ENCODE measurements at places on chromosomes 7 and 10. TPM values are rescaled to one million over a fixed set of nuclear protein-coding genes. Genes with fewer than 3 reads are reported as not detected.

Gene ATRNL1
- total RNA-seq: 6.4 TPM

GRCh38 chr10:90462749-90463470 lies 394.9 kb downstream of the HTR7 start:
- no peaks in the 10 kb centered on the region for H3K36me3 ChIP-seq
- H3K4me1 ChIP-seq: no peaks in the 10 kb centered on the region
- no peak overlapping the region for H3K27ac ChIP-seq
- H3K27me3 ChIP-seq: no peaks in the 10 kb centered on the region

Gene CNTNAP2
- total RNA-seq: 7.8 TPM

DNA sequence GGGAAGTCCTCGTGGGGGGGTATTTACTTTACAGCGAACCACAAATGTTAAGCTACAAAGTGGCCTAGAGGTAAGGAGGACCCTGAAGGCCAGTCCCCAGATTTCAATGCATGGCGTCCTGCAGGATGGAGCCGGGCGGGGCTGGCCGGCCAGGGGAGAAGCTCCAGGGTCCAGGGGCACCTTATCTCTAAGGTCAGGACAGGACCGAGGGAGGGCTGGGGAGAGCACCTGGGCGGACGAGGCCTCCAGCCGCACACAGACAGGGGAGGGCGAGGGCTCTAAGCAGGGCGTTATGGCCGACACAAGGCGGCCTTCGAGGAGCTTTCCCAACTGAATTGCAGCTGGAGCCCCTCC lies 96.4 kb upstream of the DIP2C start:
- no peak overlapping the region for H3K4me3 ChIP-seq
- H3K4me1 ChIP-seq: peaks cover 36% of the 10 kb centered on the region
- H3K27ac ChIP-seq: no peak overlapping the region
- no peaks in the 10 kb centered on the region for H3K27me3 ChIP-seq
- no peaks in the 10 kb centered on the region for H3K36me3 ChIP-seq
- peak; percentile 17 for DNase-seq

DNA sequence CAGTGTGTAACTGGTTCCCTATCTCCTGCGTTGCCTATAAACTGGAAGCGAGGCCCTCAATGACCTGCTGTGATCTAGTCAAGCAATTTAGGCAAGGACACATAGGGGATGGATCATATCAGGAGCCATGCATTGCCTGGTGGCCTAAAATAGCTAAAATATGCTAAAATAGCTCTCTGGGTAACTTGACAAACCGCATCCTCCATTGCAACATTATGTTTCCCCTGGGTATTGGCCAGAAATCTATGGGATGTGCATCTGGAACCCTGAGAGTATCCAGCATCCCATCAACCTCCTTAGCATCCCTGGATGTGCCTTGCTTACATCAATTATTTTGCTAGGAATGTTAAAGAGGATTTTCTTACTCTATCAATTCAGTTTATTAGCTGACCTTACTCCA lies 91.7 kb upstream of the ADCY1 start:
- no peak for DNase-seq
- H3K27me3 ChIP-seq: no peaks in the 10 kb centered on the region
- H3K4me3 ChIP-seq: no peak overlapping the region
- H3K36me3 ChIP-seq: no peaks in the 10 kb centered on the region

GRCh38 chr7:37315772-37316715 lies 132.6 kb downstream of the ELMO1 start:
- H3K4me3 ChIP-seq: no peak overlapping the region
- H3K36me3 ChIP-seq: no peaks in the 10 kb centered on the region
- H3K27me3 ChIP-seq: no peaks in the 10 kb centered on the region
- no peak for DNase-seq
- H3K27ac ChIP-seq: no peak overlapping the region

DNA sequence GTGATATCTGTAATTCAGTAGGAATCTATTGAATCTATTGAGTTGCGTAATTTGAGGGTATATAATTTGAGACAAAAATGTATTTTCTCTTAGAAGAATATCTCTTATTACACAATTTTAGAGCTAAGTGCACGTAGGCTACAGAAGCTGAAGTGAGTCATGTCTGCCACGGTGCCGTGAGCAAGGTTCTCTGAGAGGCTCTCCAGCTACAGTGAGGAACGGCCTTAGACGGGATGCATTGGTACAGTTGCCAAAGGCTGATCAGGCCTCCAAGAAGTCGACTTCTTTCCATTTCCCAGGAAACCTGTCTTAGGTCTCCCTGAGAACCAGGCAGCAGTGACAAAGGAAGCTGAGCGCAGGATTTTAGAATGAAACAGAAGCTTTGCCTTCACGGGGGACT lies 28.6 kb downstream of the TCERG1L start:
- DNase-seq: no peak
- H3K27me3 ChIP-seq: no peaks in the 10 kb centered on the region
- H3K4me1 ChIP-seq: no peaks in the 10 kb centered on the region

- no peak overlapping the region for H3K4me3 ChIP-seq
- H3K27me3 ChIP-seq: no peaks in the 10 kb centered on the region
- no peaks in the 10 kb centered on the region for H3K4me1 ChIP-seq
- H3K27ac ChIP-seq: peak overlapping the region; percentile 66
Observed at GRCh38 chr10:29783201-29783947, 148.6 kb upstream of the SVIL start.

- peak overlapping the region; percentile 99 for H3K27ac ChIP-seq
- H3K4me1 ChIP-seq: peaks cover 8% of the 10 kb centered on the region
- H3K36me3 ChIP-seq: no peaks in the 10 kb centered on the region
- H3K4me3 ChIP-seq: peak overlapping the region; percentile 76
Observed at GRCh38 chr10:30784897-30785605, 155.5 kb upstream of the LYZL2 start.

- peaks cover 13% of the 10 kb centered on the region for H3K4me1 ChIP-seq
- H3K27ac ChIP-seq: no peak overlapping the region
- peak overlapping the region; percentile 27 for H3K4me3 ChIP-seq
- DNase-seq: peak; percentile 81
- peaks cover 4% of the 10 kb centered on the region for H3K27me3 ChIP-seq
Observed at GRCh38 chr7:98470485-98471240, 69.8 kb upstream of the BAIAP2L1 start.

- peak overlapping the region; percentile 46 for H3K4me3 ChIP-seq
- H3K4me1 ChIP-seq: peaks cover 82% of the 10 kb centered on the region
- peak; percentile 47 for DNase-seq
Observed at GRCh38 chr10:72318418-72319262, 36.1 kb downstream of the DNAJB12 start.

DNA sequence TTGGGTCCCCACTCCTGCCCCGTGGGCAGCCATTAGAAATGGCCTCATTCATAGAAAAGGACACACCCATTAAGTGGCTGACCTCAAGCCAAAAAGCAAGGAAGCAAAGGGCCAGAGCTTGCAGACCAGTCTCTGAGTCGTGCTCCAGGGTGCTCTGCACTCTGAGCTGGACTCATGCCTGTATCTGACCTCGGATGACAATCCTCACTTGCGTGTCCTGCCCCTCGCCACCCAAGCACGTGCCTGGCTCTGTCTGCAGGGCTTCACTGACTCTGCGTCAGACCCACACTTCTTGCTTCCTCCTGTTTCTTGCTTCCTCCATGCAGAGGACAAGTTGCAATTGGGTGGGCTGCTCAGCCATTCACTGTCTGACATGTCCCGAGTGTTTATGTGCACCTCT lies 138.8 kb downstream of the OAT start:
- no peaks in the 10 kb centered on the region for H3K36me3 ChIP-seq
- no peaks in the 10 kb centered on the region for H3K27me3 ChIP-seq
- no peak overlapping the region for H3K27ac ChIP-seq
- H3K4me1 ChIP-seq: no peaks in the 10 kb centered on the region
- no peak overlapping the region for H3K4me3 ChIP-seq
- DNase-seq: no peak

- H3K27ac ChIP-seq: peak overlapping the region; percentile 75
- no peaks in the 10 kb centered on the region for H3K27me3 ChIP-seq
- no peak overlapping the region for H3K4me3 ChIP-seq
- no peaks in the 10 kb centered on the region for H3K36me3 ChIP-seq
Observed at GRCh38 chr10:95388539-95388938, 97.7 kb upstream of the PDLIM1 start.

- H3K4me1 ChIP-seq: peaks cover 16% of the 10 kb centered on the region
- H3K36me3 ChIP-seq: no peaks in the 10 kb centered on the region
- no peak for DNase-seq
Observed at GRCh38 chr7:2806571-2806970, 37.5 kb downstream of the GNA12 start.

GRCh38 chr10:128465697-128466096 lies 339.5 kb upstream of the MKI67 start:
- no peaks in the 10 kb centered on the region for H3K4me1 ChIP-seq
- no peak overlapping the region for H3K4me3 ChIP-seq
- H3K36me3 ChIP-seq: no peaks in the 10 kb centered on the region
- no peak overlapping the region for H3K27ac ChIP-seq

Gene CALML5
- total RNA-seq: 0.92 TPM

- H3K27me3 ChIP-seq: no peaks in the 10 kb centered on the region
- H3K27ac ChIP-seq: no peak overlapping the region
- H3K4me3 ChIP-seq: no peak overlapping the region
- H3K4me1 ChIP-seq: peaks cover 16% of the 10 kb centered on the region
Observed at GRCh38 chr10:97729014-97729413, 7.9 kb upstream of the ZFYVE27 start.

Gene MLXIPL
- 13.9 TPM for total RNA-seq

Gene ARL4A
- 1.2 TPM for total RNA-seq

Gene ABCC2
- under 0.01 TPM for total RNA-seq

Data from stomach (tissue), 19 donors.